ENCODE measurements at places on chromosomes 3 and 15. TPM values are rescaled to one million over a fixed set of nuclear protein-coding genes. Genes with fewer than 3 reads are reported as not detected.

Gene UPK1B
- not detected for total RNA-seq

Gene RBP2
- not detected for total RNA-seq

Gene SLC12A8
- 15.5 TPM for total RNA-seq

Gene DPP8
- total RNA-seq: 45.2 TPM

Gene EFHB
- total RNA-seq: 1.1 TPM

Gene CLRN1
- not detected for total RNA-seq

Gene APBA2
- total RNA-seq: 1.8 TPM

Gene IL20RB
- total RNA-seq: 3.9 TPM

Gene NEIL1
- 3.5 TPM for total RNA-seq

Gene BBX
- 77.8 TPM for total RNA-seq

Gene LCMT2
- total RNA-seq: 10.2 TPM

Gene CBLB
- 70.3 TPM for total RNA-seq

Gene PLA2G4F
- not detected for total RNA-seq

Gene MAP2K1
- 23.4 TPM for total RNA-seq

Gene FGF7
- total RNA-seq: 97.7 TPM

Gene DISP2
- total RNA-seq: 0.36 TPM

Gene SLC27A2
- total RNA-seq: not detected

Gene SLC9C1
- total RNA-seq: 0.33 TPM

Gene C3orf22
- not detected for total RNA-seq

Gene SEMA3F
- 0.74 TPM for total RNA-seq

Gene CDHR4
- 0.09 TPM for total RNA-seq

Gene MGLL
- total RNA-seq: 8.3 TPM

Gene GJD2
- not detected for total RNA-seq

Gene ZBTB38
- total RNA-seq: 267 TPM
